NCI-H1092 (cell line): ENCODE measurements at places on chromosomes 3 and 15.

DNA sequence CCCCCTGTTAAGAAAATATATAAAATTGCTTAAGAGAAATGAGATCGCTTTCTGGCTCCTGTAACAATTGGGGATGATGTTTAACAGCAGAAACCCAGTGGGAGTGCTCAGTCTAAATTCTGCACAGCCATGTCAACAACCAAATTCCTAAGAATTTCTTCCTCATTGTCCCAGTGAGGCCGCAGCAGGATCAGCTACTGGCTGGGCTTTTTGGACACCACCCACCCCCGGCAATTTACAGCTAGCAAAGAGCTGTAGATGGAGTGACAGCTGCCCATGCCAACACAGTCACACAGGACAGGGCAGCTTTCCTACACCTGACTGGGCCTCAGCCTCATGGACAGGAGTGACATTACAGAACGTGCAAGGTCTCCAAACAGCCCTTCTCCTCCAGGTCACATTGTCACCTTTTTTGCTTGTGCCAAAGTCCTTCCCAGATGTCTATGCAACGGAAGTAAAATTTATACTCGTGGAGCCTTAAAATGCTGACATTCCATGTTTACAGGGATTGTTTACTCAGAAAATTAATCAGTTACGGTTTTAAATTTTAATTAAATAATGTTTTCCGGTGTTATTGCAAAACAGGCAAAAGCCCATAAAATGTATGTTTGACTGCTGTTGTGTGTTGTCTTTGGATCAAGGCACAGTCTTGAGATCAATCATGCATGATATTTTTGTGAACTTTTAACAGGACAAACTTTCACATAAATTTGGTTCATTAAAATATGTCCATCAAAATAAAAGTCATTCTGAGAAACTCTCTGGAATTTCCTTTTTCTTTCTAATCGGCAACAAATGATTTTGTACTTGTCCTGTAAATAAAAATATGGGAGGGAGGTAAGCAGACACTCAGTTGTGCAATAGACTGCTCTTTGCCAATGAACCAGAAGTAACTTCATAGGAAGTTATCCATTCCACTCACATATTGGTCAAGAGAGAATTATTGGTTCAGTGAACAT is 943.2 kb downstream of the MCTP2 start:
- no peak for DNase-seq

DNA sequence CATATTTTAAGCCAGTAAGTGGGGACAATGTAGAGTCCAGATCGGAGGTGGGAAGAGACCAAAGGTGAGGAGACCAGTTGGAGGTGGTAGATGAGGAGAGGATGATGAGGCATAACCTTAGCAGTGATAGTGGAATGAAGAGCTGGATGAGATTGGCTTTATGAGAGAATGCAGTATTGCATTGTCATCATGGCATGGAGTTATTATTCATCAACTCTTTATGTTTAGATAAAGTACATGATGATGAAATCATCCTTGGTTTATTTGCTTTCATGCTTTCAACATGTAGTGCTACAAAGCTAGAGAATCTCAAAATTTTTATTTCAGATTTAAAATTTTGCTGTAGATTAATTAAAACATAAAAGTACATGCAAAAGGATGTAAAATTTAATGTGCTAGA is 64.0 kb downstream of the PPM1L start:
- DNase-seq, result no peak

- no peak for DNase-seq
Measured at GRCh38 chr3:128784232-128784631, 58.2 kb downstream of the RAB7A start.

- DNase-seq, result no peak
Measured at GRCh38 chr15:77416148-77416455, 3.8 kb downstream of the PEAK1 start.

DNA sequence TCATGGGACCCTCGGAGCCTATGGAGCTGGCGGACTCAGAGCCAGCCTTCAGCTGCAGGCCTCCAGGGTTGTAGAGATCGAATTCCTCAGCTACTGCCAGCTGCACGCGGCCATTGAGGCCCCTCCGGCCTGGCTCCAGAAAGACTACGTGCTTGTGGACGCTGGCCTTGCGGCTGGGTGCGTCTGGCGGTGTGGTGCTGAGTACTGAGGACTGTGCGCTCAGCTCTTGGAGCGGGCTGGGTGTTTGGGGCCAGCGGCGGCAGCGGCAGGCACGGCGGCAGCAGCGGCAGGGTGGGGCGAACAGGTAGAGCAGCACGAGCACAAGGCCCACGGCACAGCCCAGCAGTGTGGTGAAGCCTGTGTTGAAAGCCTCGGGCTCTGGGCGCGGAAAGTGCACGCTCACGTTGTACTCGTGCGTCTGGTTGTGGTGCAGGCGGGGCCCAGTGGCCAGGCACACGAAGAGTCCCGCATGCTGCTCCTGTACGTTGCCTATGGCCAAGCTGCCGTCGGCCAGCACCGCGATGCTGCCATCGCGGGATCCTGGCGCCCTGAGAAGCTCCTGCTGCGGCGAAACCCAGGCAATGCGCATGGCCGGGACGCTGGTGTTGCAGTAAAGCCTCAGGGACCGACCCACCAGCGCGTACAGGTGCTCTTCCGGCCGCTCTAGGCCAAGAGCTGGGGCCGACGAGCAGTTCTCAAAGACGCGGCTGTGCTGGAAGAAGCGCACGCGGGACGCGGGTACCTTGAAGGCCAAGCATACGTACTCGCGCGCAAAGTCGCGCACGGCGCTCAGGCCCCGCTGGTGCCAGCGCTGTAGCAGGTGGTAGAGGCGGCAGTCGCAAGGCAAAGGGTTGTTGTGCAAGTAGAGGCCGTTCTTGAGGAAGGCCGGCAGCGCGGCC is 1.3 kb downstream of the AMIGO3 start:
- no peak for DNase-seq

DNA sequence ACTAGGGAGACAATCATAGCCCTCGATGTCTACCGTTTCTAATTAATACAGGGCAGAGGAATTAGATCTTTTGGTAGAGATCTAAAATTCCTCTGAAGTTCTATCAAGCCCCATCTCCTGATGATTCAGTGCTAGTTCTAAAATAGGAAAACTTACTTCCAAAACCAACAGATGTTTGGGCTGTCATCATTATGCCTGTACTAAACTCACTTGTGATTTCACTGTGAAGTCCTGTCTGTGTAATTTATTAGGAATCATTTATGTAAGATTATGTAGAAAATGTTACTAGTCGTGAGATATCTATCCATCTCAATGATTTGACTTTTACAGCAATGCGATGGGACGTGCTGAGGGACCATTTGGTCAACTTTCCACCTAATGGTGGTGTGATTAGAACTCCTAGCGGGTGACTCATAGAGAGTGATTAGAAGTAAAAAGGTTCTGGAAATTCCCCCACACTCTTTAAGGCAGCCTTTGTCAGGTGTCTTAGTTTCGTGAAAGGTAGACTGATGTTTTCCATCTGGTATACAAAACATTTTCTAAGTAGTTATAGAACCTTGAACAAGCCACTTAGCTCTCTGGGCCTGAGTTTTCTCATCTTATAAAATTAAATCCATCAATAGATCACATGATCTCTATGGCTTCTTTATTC is 34.2 kb downstream of the LIPC start:
- DNase-seq, result no peak

DNA sequence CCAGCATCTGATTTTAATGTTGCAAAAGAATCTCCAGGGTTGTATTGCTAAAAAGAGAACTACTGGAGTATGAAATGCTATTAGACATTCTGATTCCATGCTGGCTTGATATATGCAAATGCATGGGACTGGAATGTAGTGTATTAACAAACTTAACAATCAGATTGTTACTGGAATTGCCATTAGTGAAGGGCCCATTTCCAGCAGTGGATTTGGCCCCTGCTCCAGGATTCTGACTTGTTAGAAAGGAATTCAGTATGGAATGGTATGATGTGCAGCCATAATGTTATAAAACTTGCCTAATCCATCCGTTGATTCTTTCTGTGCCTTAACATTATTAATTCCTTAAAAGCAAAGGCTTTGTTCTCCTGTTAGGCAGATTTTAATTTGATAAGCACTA is 7.9 kb downstream of the ARRDC4 start:
- no peak for DNase-seq

DNA sequence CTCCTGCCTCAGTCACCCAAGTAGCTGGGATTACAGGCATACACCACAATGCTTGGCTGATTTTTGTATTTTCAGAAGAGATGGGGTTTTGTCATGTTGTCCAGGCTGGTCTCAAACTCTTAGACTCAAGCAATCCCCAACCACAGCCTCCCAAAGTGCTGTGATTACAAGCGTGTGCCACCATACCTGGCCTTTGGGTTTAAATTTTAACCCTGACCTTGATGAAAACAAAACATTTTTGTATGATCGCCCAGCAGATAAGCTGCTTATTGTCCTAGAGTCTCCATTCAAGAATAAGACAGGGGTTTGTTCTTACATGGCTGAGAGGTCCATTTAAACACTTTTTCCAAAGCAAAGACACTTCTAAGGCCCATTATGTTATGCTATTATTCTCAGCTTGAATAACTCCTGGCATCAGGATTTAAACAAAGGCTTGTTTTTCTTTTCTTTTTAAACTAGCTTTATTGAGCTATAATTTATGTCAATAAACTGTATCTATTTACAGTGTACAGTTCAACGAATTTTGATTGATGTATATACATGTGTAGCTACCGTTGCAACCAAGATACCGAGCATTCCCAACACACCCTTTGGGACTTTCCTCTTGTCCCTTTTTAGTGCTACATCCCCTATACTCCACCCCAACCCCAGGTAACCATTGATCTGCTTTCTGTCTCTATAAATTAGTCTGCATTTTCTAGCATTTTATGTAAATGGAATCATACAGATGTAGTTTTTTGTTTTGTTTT is 1.4 kb upstream of the MUC13 start:
- no peak for DNase-seq

GRCh38 chr15:98003996-98004395 is 43.5 kb downstream of the ARRDC4 start:
- no peak for DNase-seq

GRCh38 chr3:12192655-12193484 is 34.2 kb upstream of the TIMP4 start:
- DNase-seq, result no peak

DNA sequence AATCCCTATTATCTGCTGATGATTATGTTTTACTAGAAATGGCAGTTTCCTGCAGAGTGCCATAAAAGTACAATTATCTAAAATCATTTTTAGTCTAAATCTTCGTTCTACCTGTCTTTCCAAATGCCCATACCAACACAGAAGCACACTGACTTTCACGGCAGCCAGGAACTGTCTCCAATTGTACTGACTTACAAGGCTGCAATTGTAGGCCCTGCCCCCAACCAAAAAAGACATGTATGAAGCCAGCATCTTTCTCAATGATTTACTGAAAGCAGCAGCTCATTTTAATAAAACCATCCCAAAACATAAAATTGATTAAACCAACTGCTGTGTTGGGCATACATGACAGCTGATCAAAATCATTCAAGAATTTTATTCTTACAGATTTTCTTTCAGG is 119.0 kb downstream of the TBC1D5 start:
- no peak for DNase-seq
